ENCODE measurements at places on chromosomes 2 and 18.

DNA sequence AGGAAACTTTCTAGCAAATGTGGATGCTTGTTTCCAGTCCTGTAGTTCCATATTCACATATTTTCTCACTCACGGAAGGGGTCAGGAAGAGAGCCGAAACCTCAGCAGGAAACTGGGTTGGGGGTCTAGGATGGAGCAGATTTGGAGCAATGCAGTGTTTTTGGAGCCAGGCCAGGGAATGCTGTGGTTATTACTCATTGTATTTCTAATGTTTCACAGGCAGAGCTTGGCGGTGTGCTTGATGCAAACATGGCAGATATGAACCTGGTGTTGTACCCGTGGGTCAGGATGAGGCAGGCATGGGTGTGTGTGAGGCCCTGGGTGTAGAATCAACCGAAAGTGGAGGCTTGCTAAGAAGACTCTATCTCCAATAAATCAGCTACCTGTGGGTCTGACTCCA is 34.6 kb upstream of the ACKR3 start:
- DNase-seq, result no peak

DNA sequence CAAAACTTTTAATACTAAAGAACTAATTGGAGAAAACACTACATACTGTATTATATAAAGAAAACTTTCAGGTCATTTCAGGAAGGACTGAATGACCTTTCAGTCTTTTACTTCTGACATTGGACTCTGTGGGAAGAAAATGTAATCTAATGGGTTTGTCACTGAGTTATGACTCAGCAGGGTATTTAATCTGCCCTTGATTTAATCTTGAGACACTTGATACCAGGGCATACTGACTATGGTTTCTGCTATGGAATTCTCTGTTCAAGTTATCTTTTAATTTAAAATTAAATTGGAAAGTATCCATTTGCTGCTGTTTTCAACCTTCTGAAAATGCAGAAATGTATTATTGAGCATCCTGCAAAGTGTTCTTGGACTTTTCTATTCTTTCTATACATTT is 354.2 kb upstream of the GALNT5 start:
- no peak for DNase-seq

- no peak for DNase-seq
These were observed 43.0 kb upstream of the GPR39 start for GRCh38 chr2:132373391-132374135.

DNA sequence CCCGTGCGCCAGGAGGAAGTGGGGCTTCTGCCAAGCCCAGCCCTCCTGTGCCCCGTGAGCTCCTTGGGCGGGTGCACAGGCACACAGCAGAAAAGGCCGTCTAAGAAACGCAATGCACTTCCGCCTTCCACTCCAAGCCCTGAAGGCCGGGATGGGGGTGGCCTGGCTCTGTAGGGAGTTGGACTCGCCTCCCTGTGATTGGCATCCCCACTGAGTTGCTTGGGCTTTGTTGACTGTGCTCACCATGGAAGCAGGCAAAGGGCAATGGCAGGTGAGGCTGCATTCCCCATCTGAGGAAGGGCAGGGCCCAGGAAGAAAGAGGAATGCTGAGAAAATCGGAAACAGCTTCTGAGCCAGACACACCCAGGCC is 66.8 kb downstream of the CRACDL start:
- DNase-seq, result no peak

DNA sequence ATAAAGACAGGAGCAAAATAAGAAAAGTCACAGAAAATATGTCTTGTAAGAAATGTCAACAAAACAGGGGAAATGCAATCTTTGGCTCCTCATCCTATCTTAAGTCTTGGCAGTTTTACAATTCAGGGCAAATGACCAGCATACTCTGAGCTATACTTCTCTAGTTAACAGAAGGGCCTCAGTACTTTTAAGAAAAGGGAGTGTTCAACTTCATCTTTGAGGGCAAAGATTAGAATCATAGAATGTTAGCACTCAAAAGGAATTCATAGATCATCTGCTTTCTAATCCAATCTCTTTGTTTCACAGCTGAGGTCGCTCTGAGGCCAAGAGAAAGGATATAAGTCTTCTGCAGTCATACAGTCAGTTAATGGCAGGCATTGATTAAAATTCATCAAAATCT is 174.0 kb upstream of the NT5C1B start:
- no peak for DNase-seq

GRCh38 chr2:31522786-31523185 is 58.0 kb downstream of the SRD5A2 start:
- no peak for DNase-seq

GRCh38 chr2:43323857-43324256 is 97.5 kb upstream of the ZFP36L2 start:
- DNase-seq, result no peak

DNA sequence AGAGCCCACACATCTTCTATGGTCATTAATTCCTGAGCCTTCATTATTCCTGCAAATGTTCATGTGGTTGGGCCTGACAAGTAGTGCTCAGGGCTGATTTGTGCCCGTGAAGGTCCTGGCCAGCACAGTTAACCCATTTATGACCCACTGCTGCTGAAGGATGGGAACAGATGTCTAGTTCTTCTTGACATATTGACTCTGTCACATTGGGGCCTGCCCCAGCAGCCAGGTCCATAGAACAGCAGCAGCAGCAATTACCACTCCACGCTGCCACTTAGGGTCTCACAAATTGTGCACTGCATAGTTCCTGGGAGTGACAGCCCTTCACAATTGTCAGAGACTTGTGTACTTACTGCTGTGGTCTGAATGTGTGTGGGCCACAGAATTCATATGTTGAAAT is 442.3 kb upstream of the RGPD4 start:
- no peak for DNase-seq

GRCh38 chr2:215764441-215765048 is 248.8 kb downstream of the MREG start:
- no peak for DNase-seq

DNA sequence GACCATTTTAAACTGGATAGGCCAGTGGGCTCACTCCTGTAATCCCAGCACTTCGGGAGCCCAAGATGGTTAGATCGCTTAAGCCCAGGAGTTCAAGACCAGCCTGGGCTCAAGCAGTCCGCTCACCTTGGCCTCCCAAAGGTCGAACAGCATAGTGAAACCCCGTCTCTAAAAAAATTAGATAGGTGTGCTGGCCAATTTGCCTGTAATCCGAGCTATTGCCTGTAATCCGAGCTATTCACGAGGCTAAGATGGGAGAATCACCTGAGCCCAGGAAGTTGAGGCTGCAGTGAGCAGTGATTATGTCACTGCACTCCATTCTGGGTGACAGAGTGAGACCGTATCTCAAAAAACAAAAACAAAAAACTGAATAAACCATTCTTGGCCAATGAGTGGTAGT is 52.6 kb upstream of the EMILIN2 start:
- no peak for DNase-seq

DNA sequence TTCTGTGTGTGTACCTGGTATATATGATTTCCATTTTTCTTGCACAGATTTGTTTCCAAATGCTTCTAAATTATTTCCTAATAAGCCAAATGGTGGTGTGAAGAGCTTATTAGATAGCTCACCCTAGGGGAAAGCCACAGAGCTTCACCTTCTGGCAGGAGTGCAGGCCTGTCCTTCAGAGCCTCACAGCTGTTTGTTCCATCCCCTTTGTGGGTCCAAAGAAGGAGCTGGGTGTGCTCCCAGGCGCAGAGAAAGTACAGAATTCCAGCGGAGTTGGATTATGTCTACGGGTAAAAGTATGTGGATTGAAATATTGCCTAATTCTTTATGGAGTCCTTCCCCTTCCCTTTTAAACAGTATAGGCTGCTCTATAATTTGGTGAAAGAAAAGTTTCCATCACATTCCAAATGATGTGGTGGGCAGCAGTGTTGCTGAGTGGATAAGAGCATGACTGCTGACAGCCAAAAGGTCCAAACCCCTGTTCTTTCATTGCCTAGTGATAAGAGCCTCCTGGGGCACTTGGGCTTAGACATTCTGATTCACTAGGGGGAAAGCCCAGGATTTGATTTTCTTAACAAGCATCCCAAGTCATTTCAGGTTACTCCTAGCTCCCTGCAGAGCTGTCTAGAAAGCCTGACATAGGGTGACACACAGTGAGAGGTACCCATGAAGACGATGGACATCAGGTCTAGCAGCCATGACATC is 86.6 kb downstream of the WDSUB1 start:
- no peak for DNase-seq

DNA sequence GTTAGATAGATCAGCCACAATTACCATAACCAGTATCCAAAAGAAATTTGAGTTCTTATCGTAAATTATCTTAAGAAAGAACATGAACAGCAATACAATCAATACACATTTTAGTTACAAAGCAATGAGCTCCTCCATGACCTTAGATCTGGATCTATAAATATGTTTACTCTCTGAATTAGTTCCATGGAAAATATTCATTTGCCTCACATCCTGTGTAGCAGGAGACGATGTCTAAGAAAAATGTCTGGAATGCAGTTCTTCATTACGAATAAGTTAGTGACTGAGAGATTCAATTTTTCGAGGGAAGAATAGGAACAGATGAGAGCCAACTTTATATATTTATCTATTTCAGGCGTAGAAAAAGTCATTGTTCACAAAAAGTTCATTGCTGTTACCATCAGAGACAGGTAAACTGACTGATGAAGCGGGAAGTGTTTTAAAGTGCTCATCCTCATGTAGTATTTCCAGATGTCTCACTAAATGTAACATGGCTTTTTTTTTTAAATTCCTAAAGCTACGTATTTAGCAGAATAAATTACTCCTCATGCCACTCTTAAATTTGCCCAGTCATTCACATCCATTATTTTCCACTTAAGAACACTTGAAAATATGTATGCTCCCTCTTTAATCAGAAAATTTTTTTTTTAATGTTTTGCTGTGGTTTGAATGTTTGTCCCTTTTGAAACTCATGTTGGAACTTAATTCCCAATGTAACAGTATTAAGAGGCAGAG is 106.5 kb upstream of the SCN1A start:
- no peak for DNase-seq

- DNase-seq, result no peak
These were observed 129.8 kb upstream of the ARL4C start for GRCh38 chr2:234626566-234627130.

DNA sequence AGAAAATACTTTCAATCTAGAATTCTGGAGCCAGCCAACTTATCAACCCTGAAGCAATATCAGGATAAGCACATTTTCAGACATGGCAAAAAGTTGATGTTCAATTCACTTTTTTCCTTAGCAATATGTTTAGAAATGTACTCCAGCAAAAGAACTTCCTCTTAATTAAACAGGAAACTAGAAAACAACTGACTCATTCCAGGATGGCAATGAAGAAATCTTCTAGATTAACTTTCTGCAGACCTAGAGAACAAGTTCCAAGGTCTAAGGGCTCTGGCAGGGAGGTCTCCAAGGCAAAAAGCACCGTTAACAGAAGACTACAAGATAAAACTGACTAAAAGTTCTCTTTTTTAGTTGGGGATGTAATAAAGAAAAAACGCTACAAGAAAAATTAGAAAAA is 69.2 kb upstream of the VWC2L start:
- no peak for DNase-seq

DNA sequence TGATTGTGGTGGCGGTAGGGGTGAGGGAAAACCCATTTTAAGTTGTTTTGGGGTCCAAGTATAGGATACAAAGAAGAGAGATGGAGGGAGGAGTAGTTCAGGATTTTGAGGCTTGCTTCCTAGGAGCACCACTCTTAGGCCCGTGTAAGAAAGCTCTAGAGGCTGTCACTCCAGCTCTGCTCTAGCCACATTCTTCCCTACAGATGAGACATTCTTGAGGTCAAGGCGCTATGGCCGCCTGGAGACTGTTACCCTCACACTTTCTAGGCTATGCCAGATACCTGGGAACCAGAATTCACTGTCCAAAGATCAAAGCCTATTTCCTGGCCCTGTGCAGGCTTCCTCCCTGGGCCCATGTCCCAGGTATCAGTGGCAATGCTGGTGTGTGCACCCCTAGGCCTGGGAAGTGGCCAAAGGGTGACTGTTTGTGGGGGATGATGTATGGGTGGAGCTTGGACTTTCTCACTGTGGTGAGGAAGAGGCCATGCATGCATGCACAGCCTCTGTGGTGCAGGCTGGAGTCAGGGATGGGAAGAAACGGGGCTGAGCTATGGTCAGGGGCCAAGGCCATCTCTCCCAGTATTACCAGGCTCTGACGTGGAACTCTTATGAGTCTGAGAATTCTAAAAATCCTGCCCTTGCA is 7.0 kb upstream of the TTL start:
- DNase-seq, result no peak

DNA sequence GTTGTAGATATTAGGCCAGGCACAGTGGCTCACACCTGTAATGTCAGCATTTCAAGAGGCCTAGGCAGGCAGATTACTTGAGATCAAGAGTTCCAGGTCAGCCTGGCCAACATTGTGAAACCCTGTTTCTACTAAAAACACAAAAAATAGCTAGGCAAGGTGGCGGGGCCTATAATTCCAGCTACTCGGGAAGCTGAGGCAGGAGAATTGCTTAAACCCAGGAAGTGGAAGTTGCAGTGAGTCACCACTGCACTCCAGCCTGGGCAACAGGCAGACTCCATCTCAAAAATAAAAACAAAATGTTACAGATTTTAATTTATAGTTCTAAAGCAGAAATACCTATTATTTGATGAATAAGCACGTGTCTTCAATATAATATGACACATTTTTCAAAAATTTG is 65.6 kb upstream of the UBXN4 start:
- no peak for DNase-seq

- DNase-seq, result no peak
These were observed 4.7 kb upstream of the SLC20A1 start for GRCh38 chr2:112640800-112641675.

- no peak for DNase-seq
These were observed 16.9 kb upstream of the KIF1A start for GRCh38 chr2:240836781-240837467.

- no peak for DNase-seq
These were observed 4.2 kb downstream of the IL1RN start for GRCh38 chr2:113131352-113132185.

DNA sequence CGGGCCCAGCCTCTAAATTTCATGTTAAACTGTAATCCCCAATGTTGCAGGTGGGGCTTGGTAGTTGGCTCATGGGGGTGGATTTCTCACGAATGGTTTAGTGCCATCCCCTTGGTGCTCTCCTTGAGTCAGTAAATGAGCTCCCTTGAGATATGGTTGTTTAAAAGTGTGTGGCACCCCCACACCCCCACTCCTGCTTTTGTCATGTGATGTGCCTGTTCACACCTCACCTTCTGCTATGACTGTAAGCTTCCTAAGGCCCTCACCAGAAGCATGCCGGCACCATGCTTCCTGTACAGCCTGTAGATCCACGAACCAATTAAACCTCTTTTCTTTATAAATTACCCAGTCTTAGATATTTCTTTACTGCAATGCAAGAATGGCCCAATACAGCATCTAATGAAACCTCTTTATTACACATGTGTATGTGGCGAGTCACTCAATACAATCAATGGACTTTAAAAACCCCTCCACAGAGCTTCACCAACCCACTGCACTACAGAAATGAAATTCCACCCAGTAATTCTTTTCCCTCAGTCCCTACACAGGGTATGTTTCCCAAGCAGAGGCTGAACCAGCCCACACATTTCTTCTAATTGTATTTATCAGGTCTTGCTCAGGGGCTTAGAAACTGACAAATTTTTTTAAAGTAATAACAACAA is 47.3 kb downstream of the WDFY1 start:
- no peak for DNase-seq

Measured in stimulated activated CD8-positive, alpha-beta memory T cell treated with anti-CD3 and anti-CD28 coated beads, Interleukin-7, amount 100 ng/mL, for 48 hours (primary cell).